ENCODE measurements at places on chromosomes 6 and 20.

DNA sequence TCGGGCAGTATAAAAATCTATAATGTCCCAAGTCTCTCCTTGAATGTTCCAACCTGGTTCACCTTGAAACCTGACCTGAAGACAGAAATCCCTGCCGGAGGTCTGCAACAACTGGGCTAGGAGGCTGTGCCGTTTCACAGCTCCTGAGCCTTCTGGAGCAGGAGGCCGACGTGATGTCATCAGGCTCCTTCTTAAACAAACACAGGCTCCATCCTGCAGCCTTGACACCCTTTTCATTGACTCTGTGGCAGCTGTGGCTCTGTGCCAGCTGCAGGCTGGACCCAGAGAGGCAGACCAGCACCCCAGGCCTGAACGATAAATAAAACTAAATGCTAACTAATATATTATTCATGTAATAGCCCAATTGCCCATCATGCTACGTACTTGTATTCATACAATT, 483.9 kb downstream of the CD83 start:
- no peak for DNase-seq

DNA sequence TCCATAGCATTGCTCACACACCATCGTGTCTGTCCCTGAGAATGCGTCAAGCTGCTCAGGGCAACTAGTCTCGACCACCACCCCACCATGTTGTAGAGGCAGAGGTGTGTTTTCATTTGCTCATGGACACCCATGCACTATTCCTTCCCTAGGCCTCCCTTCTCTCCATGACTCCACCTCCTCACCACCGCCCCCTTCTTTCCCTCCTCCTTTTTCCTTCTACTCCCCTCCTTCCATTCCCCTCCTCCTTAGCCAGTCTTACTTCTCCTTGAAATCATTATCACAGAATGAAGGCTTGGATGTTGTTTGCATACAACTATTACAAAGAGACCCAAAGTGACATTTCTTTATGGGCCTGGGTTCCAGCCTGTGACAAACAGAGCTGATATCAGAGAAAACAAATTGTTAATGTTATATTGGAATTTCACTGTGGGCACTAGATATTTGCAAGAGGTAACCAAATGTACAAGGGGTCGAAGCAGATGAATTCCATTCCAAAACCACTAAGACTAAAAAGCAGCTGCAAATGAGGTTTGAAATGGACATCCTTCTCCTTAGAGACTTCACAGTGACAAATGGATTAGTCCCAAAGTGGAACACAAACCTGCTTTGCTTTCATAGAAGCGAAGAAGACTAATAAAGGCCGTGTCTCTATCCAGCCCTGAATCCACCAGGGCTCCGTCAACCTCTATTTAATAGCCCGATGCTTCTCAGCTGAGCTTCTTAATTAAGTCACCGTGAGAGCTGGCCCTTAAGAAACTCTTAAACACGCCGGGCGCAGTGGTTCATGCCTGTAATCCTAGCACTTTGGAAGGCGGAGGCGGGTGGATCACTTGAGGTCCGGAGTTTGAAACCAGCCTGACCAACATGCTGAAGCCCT, 275.8 kb upstream of the SULF2 start:
- DNase-seq = no peak

GRCh38 chr6:43516367-43516696, 394 bp downstream of the YIPF3 start:
- no peak for DNase-seq

- DNase-seq = no peak
These were observed 46.0 kb downstream of the DACT2 start for GRCh38 chr6:168273441-168274036.

DNA sequence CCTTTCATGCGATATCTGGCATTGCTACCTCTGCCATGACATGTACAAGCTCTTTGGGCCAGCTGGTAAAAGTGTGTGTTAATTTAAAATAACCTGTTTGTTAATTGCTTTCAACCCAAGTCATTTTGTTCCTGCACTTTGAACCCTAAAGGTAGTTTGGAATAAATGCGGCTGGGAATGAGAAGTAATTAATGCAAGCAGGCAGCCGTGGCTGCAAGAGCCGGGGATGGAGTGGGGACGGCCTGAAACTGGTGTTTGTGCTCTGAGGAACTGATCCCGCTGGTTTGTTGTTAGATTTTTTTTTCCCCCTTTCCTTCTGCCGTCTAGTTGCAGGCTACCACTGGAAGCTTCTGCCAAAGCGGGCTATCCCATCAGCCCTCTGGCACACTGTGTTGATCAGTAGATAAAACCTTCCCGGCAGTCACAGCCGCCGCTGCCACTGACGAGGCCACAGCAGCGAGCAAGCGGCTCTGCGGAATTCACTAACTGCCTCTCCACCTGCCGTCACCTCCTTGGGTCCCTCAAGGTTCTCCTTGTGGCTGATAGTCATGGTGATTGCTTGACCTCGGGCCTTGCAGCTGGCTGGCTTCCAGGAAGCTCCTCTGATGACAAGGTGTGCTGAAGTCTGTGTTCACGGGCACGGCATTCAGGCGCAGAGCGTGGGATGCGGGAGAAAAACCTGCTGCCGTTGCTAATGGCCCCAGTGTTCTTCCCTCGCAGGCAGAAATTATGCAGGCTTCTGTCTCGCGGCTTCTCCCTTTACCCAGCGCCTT, 315.9 kb downstream of the TFAP2A start:
- DNase-seq = no peak

DNA sequence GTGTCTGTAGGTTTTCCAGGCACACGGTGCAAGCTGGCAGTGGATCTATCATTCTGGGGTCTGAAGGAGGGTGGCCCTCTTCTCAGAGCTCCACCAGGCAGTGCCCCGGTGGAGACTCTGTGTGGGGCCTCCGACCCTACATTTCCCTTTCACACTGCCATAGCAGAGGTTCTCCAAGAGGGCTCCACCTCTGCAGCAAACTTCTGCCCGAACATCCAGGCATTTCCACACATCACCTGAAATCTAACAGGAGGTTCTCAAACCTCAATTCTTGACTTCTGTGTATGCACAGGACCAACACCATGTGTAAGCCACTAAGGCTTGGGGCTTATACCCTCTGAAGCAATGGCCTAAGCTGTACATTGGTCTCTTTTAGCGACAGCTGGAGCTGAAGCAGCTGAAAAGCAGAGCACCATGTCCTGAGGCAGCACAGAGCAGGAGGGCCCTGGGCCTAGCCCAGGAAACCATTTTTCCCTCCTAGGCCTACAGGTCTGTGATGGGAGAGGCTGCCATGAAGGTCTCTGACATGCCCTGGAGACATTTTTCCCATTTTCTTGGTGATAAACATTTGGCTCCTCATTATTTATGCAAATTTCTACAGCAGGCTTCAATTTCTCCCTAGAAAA, 253.3 kb downstream of the ERMARD start:
- no peak for DNase-seq

DNA sequence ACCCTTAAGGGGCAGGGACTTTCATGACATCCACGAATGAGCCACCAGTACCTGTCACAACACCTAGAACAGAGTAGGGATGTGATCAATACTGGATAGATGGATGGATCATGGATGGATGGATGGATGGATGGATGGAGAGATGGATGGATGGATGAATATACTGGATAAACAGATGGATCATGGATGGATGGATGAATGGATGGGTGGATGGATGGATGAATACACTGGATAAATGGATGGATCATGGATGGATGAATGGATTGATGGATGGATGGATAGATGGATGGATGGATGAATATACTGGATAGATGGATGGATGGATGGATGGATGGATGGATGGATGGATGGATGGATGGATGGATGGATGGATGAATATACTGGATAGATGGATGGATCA, 73.0 kb downstream of the PKHD1 start:
- no peak for DNase-seq

DNA sequence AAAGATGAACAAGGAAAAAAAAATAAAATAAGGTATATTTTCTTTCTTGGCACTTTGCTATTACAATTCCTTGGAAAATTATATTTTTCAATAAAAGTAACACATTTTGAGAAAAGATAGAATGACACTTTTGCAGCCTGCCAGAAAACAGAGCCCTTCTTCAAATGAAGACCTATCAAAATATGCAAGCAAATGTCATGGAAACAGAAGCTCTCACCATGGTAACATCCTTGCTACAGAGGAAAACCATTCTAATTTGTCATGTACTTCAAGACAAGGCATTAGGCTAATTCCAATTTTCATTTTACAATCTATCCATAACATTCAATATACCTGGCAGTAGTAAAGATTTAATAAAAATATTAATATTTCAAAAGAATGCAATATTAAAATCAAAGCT, 177.9 kb downstream of the RNGTT start:
- DNase-seq = no peak

GRCh38 chr6:109002051-109002697, 92.5 kb downstream of the SESN1 start:
- DNase-seq = no peak

Measured in stimulated activated naive CD4-positive, alpha-beta T cell treated with Interleukin-2 at 50 U/mL for 16 hours (primary cell).